ENCODE measurements at places on chromosomes 16 and 17.

DNA sequence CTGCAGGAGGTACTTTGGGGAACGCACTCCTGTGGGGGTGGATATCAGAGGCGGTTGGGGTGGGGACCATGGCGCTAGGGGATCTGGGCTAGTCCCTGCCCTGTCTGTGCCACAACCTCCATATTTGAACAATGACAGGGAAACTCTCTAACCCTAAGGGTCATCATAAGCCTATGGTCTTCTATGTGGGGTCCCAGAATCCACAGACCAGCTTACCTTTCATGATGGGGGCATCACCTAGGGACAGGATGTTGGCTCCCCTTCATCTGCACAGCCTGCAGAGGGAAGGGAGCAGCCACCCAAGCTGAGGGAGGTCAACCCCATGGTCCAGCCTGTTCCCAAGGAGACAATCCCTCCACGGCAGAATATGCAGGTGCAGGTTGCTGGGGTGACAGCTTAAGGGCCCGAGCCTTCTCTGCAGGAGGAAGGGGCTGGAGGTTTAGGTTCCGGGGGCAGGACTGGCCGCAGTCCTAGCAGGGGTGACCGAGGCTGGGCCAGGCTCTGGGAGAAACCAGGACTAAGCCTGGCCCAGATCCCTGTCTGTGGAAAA is 1.7 kb downstream of the ORAI3 start:
- no peak for DNase-seq

DNA sequence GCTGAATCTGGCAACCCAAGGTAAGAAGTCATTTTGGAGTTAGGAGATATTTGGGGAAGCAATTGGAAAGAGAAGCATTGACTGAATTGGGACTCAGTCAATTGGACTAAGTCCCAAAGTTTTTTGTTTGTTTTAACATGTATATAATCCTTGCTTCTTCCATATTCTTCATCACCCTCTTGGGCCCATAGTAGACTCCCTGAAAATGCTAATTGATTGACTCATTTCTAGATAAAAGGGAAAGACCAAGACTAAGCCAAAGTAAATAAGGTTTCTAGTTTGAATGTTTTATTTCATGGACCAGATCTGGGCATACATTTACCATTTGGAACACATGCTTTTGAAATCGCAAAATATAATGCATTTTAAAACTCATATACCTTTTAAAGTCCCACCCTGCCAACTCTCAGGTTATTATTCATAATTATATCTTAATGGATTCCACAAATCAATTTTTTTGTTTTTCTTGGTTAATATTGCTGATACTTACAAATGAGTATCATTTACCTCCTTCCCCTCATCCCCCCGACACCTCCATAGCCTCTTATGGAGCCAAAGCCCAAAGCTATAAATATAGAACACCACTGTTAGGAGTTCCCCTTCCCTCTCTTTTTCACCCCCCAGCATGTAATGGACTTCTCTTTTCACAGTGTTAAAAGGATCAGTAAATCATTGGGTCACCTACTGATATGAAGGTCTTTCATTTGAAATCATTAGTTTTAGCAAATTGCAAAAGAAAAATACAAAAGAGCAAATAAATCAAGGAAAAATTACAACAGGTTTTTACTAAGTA is 674.0 kb upstream of the SOX9 start:
- DNase-seq: no peak

GRCh38 chr16:57754354-57755060 is 18.9 kb downstream of the KATNB1 start:
- peak; percentile 48 for DNase-seq

GRCh38 chr16:67683767-67684166 is 17.2 kb downstream of the C16orf86 start:
- no peak for DNase-seq
